ENCODE measurements at places on chromosomes 4 and X.

DNA sequence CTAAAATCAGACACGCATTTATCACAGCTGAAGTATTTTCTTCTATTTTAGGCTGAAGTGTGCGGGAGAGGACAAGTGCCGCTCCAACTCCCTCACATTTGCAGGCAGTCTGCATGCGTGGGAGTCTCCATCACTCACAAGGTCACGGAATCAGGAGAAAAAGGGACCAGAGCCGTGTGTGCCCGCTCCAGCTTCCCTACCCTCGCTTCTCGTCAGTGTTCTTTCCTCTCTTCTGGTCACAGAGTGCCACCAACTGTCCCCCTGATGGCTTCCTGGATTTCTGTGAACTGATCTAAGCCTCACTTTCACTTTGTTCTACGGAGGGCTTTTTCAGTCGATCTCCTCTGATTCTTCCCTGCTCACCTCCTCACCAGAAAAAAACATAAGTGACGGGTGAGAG lies 407.4 kb upstream of the AADAT start:
- DNase-seq, result no peak

DNA sequence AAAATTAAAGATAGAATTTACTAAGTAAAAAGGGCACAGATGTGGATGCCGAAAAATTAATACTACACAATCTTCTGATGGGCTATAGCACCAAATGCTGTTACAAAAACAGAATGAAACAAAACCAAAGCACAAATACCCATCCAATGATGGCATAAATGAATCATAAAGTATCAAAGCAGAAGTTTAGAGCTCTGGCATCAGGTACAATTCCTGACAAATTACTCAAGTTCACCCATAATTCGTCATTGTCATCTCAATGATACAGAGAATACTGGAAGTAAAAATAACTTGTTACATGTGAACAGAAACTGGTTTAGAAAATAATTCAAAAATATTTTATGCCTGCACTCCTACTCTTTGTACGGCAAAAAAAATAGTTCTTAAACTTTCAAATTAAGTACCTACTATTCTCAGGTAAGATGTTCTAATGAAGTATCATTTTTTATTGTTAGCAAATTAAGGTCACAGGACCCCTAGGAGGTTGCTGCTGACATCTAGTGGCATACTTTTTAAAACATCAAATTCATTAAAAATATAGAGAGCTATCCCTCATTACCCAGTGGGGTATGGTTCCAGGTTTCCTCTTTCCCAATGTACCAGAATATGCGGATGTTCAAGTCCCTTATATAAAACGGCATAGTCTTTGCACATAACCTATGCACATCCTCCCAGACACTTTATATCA lies 126.1 kb downstream of the INPP4B start:
- no peak for DNase-seq

DNA sequence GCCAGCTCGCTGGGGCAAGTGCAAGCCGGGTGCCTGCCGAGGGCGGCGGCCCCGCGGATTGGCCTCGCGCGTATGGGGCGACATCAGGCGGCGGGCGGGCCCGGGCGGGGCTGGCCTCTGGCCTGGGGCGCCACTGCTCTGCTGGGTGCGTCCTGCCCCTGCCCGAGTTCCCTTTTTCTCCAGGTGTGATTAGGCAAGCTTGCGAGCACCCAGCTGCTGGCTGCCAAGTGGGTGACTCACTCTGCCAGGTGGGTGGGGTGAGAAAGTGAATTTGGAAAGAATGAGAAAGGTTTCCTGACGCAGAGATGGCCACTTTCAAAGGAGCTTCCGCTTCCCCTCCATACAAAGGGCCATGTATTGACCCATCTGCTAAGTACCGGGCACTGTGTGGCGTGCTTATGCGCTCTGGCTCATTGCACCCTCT lies 32.5 kb downstream of the FGFBP1 start:
- DNase-seq, result no peak

DNA sequence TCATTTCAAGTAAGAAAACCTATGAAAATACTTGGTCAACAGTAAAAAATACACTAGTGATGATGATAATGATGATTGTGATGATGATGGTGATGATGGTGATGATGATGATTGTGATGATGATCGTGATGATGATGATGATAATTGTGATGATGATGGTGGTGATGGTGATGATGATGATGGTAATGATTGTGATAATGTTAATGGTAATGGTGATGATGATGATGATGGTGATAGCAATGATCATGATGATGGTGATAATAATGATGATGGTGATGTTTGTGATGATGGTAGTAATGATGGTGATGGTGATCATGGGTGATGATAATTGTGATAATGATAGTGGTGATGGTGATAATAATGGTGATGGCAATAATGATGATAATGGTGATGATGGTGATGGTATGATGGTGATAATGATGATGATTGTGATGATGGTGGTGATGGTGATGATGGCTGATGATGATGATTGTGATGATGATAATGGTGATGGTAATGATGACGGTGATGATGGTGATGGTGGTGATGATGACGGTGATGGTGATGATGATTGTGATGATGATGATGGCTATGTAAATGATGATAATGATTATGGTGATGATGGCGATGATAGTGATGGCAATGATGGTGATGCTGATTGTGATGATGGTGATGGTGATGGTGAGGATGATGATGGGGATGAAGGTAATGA lies 62.1 kb downstream of the VCX3A start:
- no peak for DNase-seq

GRCh38 chrX:18617407-18617750 lies 54.5 kb downstream of the RS1 start:
- DNase-seq, result no peak

DNA sequence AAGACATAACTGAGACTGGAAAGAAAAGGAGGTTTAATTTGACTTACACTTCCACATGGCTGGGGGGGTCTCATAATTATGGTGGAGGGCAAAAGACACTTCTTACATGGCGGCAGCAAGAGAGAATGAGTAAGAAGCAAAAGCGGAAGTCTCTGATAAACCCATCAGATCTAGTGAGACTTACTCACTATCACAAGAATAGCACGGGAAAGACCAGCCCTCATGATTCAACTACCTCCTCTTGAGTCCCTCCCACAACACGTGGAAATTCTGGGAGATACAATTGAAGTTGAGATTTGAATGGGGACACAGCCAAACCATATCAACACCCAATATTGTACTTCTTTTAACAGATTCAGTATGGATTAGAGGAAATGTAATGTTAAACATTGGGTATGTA lies 646.6 kb downstream of the ANKRD50 start:
- DNase-seq, result no peak

DNA sequence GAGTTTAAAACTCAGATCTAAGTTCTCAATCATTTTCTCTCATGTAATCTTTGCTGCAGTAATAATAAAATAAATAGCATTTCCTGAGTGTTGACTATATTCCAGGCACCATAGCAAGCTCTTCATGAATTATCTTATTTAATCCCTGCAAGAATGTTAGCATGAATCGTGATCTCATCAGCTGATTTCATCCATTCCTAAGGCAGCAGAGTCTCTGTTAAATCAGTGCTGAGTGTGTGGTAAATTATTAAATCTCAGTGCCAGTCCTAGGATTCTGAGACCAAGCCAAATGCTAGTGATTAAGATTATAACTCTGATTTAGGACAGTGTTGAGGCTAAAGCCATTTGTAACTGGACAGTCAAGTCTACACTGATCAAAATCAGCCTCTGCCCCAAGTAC lies 240.3 kb upstream of the TAPT1 start:
- no peak for DNase-seq

DNA sequence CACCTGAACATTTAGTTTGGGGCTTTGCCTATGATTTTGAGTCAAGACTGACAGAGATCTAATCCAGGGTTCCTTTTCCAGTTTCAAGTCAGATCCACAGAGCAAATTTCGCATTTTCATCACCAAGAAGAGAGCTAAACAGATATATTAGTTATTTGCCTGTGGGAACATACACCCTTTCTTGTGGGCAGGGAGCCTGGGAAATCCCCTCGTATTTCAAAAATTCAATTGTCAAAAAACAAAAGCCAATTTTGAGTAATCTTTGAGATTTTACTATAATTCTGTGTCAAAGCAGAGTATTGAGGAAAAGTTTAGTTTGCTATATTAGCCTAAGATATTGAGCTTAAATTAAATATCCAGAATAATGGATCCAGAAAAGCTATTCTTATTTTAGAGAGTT lies 56.6 kb downstream of the AFM start:
- no peak for DNase-seq

DNA sequence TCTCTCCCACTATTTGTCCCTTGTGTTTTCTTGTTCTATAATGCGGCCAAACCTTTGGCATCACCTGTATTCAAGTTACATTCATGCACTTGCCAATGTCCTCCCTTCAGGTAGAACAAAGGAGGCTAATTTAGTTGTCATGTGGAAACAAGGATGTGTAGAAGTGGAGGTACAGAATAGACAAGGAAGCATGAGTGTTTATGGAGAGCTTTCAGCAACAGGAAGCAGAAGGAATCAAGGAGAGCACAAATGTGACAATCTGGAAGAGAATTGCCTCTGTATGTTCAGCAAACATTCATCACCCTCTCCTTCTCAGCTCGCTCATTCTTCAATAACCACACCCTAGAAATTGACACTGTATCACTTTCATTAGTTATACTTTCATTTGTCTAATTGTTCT lies 103.4 kb downstream of the SLC7A11 start:
- no peak for DNase-seq

GRCh38 chr4:123452616-123453015 lies 56.0 kb downstream of the SPRY1 start:
- no peak for DNase-seq

GRCh38 chr4:147853706-147854105 lies 121.8 kb downstream of the ARHGAP10 start:
- DNase-seq, result no peak

GRCh38 chr4:7266525-7267292 lies 74.4 kb downstream of the SORCS2 start:
- DNase-seq, result no peak

- no peak for DNase-seq
Observed at GRCh38 chr4:37597034-37597433, 89.1 kb downstream of the RELL1 start.

GRCh38 chr4:140704964-140705363 lies 51.2 kb downstream of the TBC1D9 start:
- DNase-seq, result no peak

DNA sequence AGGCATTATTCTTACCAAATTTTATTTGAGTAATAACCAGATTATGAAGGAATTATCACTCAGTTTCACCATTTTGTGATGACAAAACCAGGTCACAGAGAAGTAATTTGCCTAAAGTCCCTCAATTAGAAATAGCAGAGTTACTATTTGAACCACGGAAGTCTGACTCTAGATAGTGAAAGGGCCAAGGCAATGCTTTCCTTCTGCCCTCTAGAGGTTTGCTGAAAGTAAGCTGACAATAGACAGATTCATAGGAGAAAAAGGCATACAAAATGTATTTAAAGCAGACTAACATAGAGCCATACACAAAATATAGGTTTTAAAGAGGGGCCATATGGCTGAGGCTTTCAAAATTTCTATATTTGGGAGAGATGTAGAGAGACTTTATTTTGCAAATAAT lies 43.1 kb downstream of the CXXC4 start:
- no peak for DNase-seq

DNA sequence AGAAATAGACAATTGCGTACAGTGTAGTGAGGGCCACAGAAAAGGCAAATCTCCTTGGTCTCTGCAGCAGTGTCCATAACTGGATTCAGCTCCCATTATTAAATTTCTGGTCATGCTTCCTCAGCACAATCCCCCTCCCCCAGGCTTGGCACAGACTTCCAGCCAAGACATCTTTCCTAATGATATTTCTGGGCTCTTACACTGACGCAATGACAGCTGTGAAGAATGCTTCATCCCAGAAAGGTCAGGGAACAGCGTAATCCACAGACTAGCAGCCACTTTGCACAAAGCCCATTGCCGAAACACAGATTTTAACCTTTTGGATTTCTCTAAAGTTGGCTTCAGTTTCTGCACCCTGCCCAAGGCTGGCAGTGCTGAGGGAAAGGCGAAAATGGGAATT lies 597.6 kb upstream of the CPEB2 start:
- no peak for DNase-seq

GRCh38 chr4:15673337-15673736 lies 8.3 kb upstream of the FAM200B start:
- DNase-seq, result no peak

- DNase-seq, result no peak
Observed at GRCh38 chr4:88792821-88793220, 95.2 kb upstream of the NAP1L5 start.

GRCh38 chr4:123438031-123438430 lies 41.4 kb downstream of the SPRY1 start:
- DNase-seq, result no peak

- DNase-seq, result no peak
Observed at GRCh38 chr4:182955411-182955810, 38.2 kb upstream of the DCTD start.

DNA sequence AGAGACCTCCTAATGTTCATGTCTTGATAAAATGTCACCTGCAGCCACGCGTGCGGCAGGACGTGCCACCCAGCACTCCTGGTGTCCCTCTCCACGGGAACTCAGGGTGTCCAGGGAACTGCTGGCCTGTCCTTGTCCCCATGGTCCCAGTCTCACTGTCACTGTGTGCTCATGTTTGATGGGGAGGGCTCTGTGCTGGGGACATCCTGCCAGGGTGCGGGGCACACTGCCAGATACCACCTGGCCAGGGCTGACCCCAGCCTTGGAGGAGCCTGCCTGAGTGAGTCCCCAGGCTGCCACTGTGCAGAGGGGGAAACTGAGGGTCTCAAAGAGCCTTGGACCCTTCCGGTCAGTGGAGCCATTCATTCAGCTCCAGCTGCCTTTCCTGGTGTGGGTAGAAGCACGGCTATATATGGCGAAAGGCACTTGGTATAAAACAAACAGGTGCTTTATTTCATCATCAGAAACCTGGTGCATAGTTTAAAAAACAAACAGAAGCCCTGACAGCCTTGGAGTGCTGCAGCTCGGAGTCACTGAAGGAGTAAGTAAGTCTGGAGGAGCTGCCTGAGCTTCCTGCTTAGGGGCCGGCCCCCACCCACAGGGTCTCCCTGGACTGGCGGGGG lies 33.0 kb downstream of the NOP14 start:
- DNase-seq, result no peak

DNA sequence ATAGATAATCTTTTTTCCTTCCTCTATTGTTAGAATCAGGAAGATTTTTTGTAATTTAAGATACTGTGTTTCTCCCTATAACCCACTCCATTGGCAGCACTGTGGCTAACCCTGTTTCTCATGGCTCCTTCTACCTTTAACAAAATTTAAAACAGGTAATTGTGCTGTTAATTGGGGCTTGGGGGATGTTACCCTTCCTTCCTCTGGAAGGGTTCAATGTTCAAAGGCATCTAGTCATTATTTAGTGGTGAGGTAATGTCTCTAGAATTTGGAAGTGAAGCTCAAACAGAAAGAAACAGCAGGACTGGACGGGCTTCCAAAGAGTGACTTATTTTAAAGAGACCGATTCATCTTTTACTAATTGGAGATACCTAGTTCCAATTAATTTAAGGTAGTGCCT lies 166.4 kb downstream of the TRIML1 start:
- no peak for DNase-seq

Data from stimulated activated CD8-positive, alpha-beta memory T cell treated with anti-CD3 and anti-CD28 coated beads, Interleukin-15, amount 100 ng/mL, for 1 hour (primary cell).